Bone marrow (tissue), 2 donors: ENCODE measurements at places on chromosomes 12 and 14.

DNA sequence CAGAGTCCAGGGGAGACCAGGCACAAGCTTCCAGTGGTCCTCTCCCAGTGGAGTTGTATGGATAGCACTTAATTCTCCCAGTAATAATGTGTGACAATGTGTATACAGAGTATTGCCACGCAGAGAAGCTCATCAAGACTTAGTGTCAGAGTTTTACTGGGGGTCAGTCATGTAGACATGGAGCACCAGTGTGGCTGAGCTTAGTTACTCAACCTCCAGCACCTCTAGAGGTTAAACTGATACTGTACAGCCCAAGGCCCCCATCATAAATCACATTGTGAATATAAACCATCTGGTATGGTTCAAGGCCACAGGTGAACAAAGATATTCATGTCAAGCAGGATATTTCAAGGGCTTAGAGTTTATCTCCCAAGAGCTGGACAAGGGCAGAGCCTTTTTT is 378.1 kb upstream of the TMPO start:
- DNase-seq = no peak

DNA sequence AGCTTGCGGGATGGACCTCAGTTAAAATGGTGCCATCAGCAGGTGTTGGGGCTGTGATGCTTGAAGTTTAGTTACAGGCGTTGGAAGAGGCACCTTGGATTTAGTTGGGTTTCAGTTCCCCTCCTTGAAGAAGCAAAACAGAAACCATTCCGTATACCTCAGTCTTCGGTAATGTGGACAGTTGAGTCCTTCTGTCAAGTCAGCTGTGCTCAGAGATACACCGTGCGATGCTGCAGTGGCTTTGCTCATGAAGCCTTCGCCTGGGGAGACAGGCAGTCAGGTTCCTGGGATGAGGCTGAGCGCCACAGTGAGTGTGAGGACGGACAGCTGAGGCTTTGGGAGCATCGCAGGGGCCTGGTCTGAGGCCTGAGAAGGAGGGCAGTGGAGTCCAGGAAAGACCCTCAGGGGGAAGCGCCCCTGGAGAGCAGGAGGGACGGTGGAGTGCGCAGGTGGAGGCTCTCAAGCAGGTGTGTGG is 7.4 kb downstream of the RAN start:
- no peak for DNase-seq

DNA sequence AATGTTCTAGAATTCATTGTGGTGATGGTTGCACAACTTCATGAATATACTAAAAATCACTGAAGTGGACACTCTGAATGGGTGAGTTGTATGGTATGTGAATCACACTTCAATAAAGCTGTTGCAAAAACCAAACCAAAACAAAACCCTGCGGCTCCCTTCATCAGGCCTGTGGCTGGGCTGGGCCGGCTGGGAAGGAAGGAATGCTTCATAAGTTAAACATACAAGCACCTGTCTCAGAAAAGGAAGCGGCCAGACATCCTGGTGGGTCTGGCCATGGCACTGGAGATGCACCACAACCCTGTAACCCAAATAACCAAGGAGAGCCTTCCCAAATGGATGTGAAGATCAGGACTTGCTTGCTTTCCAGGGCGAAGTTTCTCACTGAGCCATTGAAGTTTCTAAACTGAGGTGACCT is 34.9 kb downstream of the TTC7B start:
- DNase-seq = no peak

- no peak for DNase-seq
Measured at GRCh38 chr14:27389402-27389801, 791.6 kb upstream of the NOVA1 start.

DNA sequence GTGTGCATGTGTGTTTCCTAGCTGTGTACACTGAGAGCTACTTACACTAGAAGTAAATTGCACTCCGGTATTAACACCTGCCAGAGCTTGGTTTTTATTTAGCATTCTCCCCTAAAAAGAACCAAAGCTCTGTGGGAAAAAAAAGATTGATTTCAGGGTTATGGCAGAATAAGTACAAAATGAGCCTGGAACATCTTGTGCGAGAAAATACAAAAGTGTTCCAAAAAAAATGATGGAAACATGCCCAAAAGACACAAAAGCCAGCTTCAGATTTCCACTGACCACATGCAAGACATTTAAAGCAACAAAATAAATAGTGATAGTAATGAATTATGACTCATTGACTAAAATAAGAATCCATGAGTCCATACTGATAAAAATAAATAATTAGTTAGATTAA is 188.3 kb downstream of the GXYLT1 start:
- no peak for DNase-seq

DNA sequence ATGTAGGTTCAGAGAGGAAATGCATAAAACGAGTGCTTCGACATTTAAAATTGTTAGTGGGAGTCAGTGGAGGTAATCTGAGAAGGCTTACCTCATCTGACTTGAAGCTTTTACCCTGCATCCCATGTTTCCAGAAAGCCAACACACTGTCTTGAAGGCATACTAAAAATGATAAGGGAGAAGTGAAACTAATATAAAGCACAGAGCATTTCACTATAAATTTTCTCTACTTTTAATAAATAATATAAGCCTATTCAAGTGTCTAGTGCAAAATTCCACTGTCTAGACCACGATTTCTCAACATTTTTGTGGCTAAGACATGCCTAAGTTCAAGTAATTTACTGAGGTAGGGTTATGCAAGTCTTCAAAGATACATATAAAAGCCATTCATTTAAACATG is 29.1 kb upstream of the CDKL1 start:
- no peak for DNase-seq

DNA sequence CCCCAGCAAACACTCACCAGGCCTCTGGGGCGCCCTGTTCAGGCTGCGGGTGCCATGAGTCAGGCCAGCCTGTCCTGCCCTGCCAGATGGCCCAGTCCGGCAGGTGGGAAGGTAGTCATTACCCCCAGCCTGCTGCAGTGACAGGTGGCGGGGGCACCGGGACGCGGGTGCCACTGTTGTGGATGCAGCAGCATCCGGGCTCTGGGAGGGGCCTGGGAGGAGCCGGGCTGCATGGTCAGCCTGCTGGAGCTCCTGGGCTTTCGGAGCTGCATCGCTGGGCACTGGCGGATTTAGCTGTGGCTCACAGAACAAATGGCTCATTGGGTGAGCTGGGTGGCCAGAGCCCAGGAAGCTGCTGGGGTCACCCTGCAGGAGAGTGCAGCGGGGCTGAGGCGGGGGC is 13.5 kb downstream of the CEP170B start:
- DNase-seq = no peak

GRCh38 chr14:95255013-95255412 is 64.7 kb downstream of the CLMN start:
- no peak for DNase-seq

DNA sequence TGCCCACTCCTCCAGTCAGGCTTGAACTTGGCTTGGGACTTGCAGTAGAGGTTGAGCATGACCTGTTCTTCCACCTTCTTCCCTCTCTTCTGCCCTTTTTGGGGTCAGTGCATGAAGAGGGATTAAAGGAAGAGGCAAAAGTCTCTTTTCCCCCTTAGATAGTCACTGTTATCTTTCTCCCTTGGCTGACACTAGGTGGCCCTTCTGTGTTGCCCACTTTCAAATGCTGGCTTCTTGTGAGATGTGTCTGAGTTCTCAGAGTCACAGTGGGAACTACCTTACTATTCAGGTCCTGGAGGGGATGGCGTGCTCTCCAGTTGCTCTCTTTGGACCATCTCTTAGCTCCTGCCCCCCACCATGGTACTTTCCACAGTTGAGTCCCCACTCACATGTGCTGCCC is 73.6 kb downstream of the GPR65 start:
- DNase-seq = no peak

DNA sequence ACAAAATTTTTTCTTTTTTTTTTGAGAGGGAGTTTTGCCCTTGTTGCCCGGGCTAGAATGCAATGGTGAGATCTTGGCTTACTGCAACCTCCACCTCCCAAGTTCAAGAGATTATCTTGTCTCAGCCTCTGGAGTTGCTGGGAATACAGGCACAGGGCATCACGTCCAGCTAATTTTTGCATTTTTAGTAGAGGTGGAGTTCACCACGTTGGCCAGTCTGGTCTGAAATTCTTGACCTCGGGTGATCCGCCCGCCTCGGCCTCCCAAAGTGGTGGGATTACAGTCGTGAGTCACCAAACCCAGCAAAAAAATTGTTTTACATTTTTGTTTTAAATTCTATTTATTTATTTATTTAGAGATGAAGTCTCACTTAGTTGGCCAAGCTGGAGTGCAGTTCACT is 4.7 kb upstream of the SLC2A14 start:
- no peak for DNase-seq
